ENCODE measurements at places on chromosomes 16 and 17.

DNA sequence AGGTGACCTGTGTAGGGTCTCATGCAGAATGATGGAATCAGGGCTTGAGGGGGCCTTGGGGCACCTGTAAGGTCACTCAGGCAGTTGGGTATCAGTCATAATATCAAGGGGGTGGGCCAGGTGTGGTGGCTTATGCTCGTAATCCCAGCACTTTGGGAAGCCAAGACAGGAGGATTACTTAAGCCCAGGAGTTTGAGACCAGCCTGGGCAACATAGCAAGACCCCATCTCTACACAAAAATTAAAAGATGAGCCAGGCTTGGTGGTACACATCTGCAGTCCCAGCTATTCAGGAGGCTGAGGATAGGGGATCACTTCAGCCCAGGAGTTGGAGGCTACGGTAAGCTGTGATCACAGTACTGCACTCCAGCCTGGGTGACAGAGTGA is 7.5 kb downstream of the ERN2 start:
- no peak for DNase-seq

DNA sequence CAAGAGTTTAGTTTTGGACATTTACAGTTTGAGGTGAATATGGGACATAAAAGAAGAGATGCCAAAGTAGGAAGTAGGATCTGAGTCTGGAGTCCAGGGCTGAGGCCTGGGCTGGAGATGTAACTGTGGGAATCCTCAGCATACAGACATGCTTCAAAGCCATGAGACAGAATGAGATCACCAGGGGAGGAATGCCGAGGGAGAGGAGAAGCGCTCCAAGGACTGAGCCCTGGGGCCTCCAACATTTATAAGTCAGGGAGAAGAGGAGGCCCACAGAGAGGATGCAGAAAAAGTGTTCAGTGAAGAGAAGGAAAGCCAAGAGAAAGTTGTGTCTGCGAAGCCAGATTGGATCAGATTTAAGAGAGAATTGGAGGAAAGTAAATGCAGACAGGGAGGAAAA is 277.5 kb upstream of the MYOCD start:
- peak; percentile 89 for DNase-seq

DNA sequence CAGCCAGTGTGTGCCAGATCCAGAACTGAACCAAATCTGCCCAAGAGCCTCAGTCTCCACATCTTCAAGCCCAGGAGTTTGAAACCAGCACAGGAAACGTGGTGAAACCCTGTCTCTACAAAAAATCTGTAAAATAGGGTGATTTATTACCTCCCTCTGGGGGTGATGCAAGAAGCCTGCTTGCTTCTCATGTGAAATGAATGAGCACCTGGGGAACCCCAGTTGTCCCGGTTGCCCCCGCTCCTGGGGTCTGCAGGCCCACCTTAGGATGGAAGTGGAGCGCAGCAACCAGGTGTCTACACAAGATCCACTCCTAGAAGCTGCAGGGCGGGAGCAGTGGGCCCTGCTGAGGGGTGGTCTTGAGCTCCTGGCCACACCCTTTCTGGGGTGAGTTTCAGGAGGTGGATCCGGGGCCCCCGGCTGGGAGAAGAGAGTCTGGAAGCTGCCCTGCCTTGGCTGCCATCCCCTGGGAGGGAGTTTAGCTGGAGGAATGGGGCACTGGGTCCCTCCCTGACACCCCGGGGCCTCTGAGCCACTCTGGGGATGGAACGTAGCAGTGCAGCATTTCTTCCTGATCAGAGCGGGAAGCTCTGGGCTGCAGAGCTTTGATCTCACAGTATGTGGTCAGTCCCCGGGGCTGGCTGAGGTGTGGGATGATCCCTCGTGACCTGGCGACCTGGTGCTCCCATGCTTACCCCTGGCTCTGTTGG is 117.8 kb downstream of the RAB11FIP4 start:
- no peak for DNase-seq

- no peak for DNase-seq
Measured at GRCh38 chr17:1012823-1013728, 16.1 kb downstream of the TIMM22 start.

- DNase-seq, result peak; percentile 48
Measured at GRCh38 chr17:1490643-1491442, 1.6 kb downstream of the MYO1C start.

GRCh38 chr16:48564544-48565444 is 45.2 kb downstream of the N4BP1 start:
- no peak for DNase-seq

DNA sequence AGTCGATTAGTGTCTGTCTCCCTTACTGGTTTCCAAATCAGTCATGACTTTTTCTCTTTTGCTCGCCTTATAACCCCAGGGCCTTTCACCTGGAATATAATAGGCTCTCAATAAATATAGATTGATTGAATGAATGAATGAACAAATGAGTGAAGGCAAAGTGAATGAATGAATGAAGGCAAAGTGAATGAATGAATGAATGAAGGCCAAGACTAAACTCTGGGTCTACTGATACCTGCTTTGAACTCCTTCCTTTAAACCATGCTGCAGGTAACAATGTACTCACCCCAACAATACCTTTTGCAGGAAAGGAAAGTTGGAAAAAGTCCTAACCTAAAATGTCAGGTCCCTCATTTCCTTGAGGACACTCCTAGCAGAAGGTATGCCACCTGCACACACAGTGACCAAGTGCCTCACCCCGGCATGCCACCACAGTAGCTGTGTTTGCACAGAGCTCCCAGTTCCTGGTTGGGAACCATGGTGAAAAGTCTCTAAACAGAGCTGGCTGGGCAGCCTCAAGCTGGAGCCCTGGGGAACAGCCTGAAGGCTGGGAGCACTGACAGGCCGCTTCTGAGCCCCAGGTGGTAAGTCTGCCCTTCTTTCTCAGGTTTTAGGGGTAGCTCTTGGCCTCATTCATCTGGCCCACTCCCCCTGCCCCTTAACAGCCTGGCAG is 42.7 kb upstream of the ANKFN1 start:
- DNase-seq, result no peak

Measured in fibroblast of skin of scalp (primary cell).